ENCODE measurements at places on chromosomes 4 and X.

GRCh38 chr4:69763233-69763632 is 2.8 kb upstream of the SULT1B1 start:
- no peak for DNase-seq

DNA sequence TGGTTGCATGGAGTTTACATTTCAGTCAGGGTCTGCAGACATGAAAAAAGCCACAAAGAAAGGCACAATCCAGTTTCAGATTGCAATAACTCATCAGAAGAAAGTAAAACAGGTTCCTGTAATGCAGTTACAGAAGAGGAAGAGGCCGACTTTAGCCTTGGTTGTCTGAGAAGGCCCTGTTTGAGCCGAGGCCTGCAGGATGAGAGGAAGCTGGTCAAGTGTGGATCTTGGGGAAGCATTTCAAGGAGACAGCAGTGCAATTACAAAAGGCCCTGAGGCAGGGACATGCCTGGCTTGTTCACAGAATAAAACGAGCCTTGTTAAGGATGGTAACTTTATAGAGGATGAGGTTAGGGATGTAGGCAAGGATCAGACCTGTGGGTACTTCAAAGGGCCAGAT is 62.4 kb downstream of the AFF2 start:
- no peak for DNase-seq

DNA sequence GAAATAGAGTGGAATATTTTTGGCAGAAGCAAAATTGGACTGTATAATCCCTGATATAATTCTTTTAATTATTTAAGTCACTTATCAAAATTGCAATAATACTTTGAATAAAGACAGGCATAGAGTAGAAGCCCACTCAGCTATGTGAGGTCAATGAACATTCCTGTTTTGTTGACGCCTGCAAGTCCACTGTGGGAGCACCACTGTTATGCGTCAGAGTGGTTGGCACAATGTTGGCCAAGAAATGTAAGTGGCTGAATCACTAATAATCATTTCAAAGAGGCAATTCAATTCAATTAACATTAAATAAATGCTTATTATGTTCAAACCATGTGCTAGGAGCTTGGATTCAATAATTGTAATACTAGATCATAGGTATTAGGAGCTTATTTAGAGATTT is 221.0 kb downstream of the SPCS3 start:
- no peak for DNase-seq

- no peak for DNase-seq
Measured at GRCh38 chrX:39705290-39705689, 392.5 kb downstream of the BCOR start.

DNA sequence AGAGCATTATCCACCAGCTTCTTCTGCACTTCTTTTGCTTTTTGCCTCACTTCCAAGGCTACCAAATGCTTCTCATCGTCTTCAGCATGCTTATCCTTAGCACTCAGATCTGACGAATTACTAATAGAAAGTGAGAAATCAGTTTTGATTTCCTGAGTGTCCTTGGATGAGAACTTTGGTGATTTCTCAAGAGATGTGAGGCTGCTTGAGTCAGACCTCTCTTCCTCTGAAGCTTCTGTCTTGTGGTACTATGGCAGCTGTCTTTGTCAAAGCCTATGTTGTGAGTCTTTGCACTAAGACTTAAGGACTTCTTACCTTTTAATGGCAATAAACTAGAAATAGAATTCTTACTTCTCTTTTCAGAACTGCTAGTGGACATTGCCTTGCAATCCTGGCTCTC is 169.9 kb downstream of the CPE start:
- no peak for DNase-seq

GRCh38 chrX:47628982-47629381 is 748 bp downstream of the CFP start:
- DNase-seq, result no peak

DNA sequence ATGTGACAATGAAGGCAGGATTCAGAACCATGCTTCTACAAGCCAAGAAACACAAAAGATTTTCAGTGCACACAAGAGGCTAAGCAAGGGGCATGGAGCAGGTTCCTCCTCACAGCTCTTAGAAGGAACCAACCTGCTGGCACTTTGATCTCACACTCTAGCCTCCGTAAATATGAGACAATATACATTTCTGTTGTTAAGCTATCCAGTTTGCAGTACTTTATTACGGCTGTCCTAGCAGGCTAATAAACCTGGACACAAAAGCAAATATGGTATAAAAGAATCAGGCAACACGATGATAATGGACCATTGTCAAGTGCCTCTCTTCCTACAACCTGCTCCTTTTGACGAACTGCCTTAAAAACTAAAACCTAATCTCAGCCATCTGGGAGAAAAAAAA is 114.5 kb downstream of the ZAR1 start:
- no peak for DNase-seq

GRCh38 chr4:21900211-21900610 is 48.4 kb downstream of the KCNIP4 start:
- no peak for DNase-seq

GRCh38 chr4:145340071-145340675 is 141.5 kb upstream of the SMAD1 start:
- DNase-seq, result no peak

- DNase-seq, result no peak
Measured at GRCh38 chr4:101774807-101775206, 15.7 kb upstream of the BANK1 start.

GRCh38 chr4:73817341-73817740 is 19.1 kb upstream of the CXCL6 start:
- DNase-seq, result no peak

GRCh38 chr4:53755656-53756055 is 164.4 kb upstream of the LNX1 start:
- no peak for DNase-seq

- no peak for DNase-seq
Measured at GRCh38 chr4:177332119-177332518, 22.4 kb downstream of the NEIL3 start.

- no peak for DNase-seq
Measured at GRCh38 chrX:11792461-11793421, 34.7 kb downstream of the MSL3 start.

DNA sequence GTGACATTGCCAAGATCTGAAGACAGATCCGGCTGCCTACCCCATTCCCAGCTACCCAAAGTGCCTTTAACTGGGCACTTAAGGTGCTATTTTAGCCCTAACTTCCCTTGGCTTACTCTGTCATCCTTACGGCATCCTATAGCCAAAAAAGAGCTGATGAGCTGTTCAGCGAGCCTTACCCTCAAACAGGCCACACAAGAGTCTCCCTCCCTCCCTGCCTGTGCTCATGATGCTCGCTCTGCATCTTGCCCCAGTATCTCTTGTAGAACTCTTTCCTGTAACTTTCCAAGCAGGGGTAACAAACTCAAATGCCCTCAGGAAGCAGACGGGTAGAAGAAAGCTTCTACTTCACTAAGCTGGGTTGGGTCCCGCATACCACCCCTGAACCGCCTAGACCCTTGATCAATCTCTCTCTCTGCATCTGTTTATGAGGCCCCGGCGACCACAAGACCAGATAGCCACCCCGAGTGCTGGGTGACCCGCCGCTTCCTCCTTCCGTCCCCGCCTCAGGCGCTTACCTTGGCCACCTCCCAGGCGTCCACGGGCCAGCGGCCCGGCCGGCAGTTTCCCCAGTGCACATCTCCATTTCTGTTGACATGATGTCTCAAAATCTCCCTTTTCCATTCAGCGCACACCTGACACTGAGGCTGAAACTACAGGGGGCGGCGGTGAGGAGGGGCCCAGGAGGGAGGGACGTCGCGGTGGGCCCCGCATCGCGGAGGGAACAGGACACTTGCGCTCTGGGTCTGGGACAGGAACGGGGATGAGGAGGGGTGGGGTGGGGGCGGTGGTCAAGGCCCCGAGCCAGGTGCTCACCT is 663 bp downstream of the CXorf38 start:
- no peak for DNase-seq

GRCh38 chr4:75726577-75726976 is 2.2 kb downstream of the USO1 start:
- DNase-seq, result no peak

DNA sequence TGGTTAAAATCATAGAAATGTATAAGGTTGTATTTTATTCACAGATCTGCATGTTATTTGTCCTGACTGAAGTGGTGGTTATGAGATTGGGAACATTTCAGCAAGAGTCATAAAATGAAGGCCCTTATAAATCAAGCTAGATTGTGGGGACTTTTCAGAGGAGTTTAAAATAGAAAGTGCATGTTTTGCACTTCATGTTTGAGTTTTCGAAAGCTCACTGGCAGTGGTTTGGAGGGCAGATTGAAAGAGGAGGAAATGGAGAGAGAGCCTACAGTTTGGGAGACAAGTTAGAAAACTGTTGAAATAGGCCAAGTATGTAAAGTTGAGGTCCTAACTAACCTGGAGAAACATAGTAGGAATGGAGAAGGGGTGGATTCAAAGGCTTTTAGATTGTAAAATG is 124.9 kb downstream of the KDM6A start:
- DNase-seq, result no peak

GRCh38 chrX:6226596-6227452 is 1.8 kb downstream of the NLGN4X start:
- no peak for DNase-seq

DNA sequence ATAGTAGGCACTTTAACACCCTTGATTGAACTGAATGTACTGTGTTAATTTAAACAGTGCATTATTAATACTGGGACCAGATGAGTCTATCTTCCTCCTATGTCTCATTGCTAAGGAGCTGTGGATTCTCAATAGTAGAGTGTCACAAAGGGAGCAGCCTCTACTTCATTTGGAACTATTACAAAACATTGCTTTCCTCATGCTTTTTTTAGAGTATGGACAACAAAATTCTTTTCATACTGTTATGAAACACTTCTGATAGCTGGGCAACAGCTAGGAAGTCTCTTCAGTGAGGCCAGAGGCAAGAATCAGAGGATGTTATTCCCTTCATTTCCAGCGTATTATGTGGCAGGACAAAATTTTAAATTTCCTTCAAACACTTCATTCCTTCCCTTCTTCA is 160.8 kb downstream of the FBXO8 start:
- no peak for DNase-seq

DNA sequence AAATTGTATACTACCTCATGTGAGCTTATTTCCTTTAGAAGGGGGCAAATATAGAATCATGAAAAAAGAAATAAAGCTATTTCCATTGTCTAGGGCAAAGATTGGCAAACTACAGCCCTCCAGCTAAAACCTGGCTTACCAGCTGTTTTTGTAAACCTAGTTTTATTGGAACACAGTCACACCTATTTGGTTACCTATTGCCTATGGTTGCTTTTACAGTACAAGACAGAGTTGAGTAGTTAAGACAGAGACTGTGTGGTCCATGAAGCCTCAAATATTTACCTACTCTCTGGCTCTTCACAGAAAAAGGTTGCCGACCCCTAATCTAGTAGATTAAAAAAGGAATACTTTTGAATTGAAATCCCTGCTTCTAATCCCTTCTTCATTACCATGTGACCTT is 88.8 kb upstream of the ENPP6 start:
- no peak for DNase-seq

DNA sequence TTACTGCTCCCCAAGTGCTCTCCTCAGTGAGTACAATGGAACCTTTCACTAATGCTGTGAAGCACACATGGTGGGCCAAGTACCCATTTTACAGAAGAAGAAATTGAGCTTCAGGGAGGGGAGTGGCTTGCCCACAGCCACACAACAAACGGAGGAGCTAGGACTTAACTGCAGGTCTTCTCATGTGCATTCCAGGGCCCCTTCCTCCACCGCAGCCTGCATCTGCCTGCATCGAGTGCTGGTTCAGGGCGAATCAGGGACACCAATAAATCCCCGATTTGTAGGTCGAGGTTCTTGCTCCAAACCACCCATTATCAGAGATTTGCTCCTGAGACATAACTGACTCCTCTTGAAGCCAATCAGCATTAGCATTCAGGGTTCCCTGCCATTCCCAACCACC is 100.9 kb downstream of the MAMLD1 start:
- DNase-seq, result no peak

GRCh38 chrX:116490104-116490503 is 27.3 kb upstream of the CT83 start:
- DNase-seq, result no peak
